Stimulated activated CD8-positive, alpha-beta memory T cell treated with anti-CD3 and anti-CD28 coated beads, Interleukin-7, amount 100 ng/mL, for 48 hours (primary cell): ENCODE measurements at places on chromosomes 12 and 14.

DNA sequence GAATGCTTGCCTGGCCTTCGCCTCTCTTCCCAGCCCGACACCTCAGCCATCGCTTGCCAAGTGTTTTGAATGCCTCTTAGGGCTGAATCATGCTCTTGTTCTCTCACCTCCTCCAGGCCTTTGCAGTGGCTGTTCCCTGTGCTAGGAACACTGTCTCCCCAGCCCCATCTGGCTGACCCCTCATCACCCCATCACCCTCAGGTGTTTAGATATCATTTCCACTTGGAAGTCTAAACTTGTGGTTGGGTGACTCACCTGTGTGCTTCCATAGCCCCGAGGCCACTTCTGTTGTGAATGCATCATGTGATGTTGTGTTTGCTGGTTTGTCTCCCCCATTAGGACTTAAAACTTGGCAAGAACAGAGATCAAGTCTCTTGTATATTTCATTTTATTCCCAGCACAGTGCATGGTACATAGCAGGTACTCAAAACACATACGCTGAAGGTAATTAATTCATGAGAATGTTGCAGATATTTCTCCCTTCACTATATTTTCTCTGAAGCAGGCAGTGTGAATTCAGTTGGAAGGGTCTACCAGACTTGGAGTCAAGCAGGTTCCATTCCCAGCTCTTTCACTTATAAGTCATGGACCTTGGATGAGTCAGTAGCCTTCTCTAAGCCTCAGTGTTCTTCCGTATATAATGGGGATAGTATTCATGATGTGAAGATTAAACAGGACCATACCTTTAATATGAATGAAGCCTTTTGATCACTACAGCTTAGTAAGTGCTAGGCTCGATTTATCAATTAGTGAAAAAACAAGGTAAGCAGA lies 67.8 kb downstream of the HRK start:
- no peak for DNase-seq

- no peak for DNase-seq
These were observed 191.7 kb downstream of the ALG10B start for GRCh38 chr12:38508246-38508645.

DNA sequence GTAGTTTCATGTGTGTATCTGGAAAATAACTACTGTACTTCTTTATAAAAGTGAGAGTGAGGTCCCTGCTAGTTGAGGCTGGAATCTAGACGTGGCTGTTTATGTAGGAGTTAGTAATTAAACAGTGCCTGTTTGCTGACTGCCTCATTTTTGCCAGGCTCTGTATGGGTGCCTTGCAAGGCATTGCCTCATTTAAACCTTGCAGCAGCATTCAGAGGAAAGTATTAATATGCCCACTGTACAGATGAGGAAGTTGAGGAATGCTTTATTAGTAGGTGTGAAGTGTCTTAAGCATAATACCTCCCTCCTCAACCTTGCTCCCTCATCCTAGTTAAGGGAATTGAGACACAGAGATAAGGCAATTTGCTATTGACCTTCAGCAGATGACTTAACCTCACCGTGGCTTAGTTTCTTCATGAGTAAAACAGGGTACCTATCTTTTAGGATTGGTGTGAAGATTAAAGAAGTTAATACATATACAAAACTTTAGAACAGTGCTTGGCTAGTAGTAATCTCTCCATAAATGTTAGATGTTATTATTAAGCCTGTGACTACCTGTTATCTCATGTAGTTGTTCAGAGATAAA lies 28.7 kb downstream of the PPM1A start:
- no peak for DNase-seq

DNA sequence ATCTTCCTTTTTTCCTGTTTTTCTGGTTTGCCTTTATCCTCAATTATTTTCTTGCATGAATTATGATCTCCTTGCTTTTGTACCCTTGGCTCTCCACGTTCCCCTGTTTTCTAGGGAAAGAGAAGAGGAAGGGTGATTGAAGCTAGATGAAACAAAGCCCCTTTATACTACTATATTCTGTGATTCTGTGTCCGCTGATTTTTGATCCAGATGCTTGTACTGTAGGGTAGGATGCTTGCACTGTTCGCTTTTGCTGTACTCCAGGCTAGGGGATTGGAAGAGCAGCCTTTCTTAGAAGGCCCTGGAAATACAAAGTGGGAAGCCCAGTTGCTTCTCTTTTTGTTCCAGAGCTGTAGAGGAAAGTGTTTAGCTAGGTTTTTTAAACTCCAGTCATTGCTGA lies 35.1 kb upstream of the KLHDC2 start:
- no peak for DNase-seq
